ENCODE measurements at places on chromosomes 2 and 18.

DNA sequence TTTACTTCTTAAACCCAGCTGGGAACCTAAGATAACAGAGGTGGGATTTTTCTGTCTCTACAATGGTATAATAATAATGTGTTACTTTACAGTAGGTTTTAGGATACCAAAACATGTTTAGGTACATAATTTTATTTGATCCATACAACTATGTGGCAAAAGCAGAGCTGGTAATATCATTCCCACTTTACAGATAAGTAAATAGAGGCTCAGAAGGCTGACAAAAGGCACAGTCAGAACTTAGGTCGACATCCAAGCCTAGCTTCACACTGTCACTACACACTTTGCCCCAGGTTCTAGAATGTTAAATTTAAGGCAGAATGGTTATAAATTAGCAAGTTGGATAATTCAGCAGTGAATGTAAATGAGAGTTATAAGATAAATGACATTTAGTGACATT lies 189.6 kb upstream of the PARD3B start:
- DNase-seq, result no peak

DNA sequence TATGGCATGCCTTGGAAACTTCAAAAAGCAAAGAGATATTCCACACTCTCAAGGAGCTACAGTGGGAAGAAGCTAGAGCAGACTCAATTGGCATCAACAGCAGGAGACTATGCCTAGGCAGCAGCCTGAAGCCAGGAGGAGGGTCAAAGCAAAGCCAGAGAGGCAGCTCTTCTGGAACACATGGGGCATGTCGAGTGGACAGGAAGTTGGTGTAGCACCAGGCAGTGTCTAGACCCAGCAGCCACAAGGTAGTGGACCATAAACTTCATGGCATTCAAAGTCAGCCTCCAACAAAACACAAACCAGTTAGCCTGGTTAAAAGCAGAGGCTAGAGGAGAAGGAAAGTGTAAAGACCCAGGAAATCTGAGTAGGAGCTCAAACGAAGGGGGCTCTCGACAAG lies 311.2 kb upstream of the PKDCC start:
- no peak for DNase-seq

DNA sequence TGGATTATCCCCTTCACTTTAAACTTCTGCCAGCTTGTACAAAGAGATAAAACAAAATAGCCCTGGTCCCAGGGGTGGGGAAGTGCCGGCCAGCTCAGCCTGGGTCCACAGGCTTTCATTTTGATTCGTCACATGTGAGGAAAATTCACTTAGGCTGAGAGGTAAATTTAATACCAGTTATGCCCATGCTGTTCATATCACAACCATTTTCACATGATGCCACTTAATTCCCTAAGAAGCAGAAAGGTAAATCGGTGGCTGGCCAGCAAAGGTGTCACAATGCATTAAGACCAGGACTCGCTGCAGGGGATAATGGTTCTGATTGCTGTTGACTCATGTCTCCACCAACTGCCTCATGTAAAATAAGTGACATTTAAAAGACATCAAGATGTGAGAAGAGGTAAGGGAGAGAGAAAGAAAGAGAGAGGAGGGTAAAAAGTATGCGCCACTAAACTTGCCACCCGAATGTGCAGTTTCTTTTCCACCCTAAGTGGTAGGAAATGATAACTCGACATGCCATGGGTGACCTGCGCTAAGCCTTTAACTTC lies 261.0 kb upstream of the SIX3 start:
- no peak for DNase-seq

- no peak for DNase-seq
Observed at GRCh38 chr18:23356915-23357601, 96.0 kb upstream of the RIOK3 start.

DNA sequence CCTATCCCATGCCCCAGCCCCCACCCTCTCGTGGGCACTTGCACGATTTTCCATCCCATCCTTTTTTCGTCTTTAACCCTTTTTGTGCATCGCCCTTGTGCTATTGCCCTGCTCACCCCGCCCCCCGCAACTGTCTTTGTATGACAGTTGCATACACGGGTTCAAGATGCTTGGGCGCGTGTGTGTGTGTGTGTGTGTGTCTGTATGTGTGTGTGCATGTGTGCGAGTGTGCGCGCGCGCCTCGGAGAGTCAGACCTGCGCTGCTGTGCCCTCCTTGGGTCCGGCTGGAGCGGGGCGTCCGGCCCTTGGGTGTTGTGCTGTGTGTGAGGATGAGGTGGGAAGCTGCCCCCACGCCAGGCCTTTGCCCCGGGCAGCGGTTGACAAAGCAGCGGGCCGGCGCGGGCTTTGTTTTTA lies 230.7 kb downstream of the HAUS1 start:
- DNase-seq, result peak; percentile 59

DNA sequence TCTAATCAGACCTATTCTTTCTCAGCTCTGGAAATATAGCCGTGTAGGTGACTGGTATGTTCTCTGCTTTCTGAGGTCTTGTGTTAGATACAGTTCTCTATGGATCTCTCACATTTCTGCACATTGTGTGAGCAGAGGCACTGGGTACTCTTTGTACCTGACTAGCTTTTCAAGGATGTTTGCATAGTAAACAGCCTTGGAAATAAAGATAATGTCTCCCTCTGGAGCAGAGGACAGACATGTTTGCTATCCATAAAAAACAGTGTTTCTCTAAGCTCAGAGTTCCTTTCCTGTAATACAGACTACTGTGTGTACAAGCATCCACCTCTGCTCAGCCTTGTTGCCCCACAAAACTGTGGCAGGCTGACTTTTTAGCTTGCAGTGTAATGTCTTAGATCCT lies 279.2 kb downstream of the CTNNA2 start:
- DNase-seq, result no peak

GRCh38 chr2:95025406-95026319 lies at the start of gene MAL:
TSS of gene MAL (plus strand) at chr2:95025708. CDS start at chr2:95025793, 85 bp downstream.
- DNase-seq, result no peak

DNA sequence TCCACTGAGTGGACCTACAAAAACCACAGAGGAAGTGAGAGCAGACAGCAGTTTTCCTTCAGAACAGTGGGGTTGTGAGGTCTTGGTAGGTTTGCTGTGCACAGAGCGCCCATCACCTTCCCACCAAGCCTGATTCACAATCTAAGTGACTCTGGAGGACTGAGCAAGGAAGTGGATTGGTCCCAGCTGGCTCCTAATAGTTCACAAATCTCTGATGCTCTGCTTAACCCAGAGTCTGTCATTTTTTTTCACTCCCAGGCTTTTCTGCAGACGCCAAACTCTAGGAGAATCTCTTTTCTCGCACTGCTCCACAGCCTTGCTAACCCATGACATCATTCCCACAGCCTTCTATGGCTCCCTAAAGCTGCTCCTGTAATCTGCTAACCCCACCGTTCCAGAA lies 280.4 kb downstream of the C1D start:
- DNase-seq, result no peak

GRCh38 chr18:78242806-78243205 lies 736.8 kb upstream of the SALL3 start:
- no peak for DNase-seq

DNA sequence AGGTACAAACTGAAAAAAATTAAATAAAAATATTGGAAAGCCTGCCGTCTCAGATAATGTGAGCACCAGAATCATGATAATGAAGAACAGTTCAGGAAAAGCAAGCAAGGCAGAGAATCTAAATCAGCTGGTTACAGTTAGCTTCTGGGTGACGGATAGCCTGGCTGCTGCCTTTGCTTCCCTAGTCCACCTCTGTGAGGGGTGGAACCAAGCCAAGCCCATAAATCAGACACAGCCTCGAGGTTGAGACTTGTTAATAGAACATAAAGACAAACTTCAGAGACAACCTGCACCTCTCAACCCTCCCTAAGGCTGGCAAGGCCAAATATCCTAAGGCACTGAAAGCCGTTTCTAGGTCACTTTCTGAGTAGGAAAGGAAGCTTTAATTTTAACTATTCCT lies 334.7 kb upstream of the SLC39A10 start:
- DNase-seq, result no peak

GRCh38 chr2:80073134-80073561 lies 231.4 kb downstream of the LRRTM1 start:
- peak; percentile 46 for DNase-seq

DNA sequence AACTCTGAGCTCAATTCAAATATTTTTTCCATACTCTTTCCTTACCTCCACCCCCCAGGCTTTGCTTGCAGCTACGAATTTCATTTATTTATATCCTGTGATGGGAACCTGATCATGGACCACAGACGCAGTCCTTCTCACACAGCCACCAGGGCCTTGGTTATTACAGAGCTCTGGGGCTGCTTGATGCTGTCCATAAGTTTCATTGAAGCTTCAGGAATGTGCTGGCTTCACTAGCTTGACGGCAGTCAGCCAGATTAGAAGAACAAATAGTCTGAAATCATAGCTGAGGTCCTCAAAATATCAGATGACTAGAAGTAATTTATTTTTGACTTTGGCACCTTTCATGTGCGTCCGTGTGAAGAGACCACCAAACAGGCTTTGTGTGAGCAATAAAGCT lies 104.9 kb downstream of the VWA3B start:
- no peak for DNase-seq

DNA sequence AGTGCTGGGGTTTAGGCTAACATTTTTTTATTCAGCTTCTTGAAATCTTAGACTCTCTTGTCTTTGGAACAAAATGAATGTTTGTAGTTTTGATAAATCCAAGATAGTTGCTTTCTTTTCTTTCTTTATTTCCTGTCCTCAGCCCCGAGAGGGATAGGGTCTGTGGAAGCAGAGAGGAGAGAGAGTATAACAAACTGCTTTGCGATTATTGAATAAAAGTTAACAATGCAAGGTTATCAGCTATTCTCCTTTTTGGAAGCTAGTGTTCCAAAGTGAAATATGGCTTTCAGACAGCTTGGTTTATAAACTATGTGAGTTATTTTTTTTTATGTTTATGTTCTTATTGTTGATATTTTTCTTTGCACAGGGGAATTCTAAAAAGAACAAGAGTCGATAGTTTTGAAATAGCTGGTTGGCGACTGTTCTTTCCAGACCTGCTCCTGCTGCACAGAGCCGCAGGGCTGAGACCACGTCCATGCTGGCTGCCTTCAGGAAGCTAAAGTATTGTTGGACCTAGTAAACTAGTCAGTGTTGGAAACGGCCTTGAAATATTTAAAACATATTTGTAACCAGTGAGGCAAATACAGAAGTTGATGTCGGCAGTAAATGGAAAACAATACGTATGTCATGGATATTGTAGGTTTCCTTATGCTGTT lies 15.5 kb upstream of the STON1 start:
- DNase-seq, result no peak

DNA sequence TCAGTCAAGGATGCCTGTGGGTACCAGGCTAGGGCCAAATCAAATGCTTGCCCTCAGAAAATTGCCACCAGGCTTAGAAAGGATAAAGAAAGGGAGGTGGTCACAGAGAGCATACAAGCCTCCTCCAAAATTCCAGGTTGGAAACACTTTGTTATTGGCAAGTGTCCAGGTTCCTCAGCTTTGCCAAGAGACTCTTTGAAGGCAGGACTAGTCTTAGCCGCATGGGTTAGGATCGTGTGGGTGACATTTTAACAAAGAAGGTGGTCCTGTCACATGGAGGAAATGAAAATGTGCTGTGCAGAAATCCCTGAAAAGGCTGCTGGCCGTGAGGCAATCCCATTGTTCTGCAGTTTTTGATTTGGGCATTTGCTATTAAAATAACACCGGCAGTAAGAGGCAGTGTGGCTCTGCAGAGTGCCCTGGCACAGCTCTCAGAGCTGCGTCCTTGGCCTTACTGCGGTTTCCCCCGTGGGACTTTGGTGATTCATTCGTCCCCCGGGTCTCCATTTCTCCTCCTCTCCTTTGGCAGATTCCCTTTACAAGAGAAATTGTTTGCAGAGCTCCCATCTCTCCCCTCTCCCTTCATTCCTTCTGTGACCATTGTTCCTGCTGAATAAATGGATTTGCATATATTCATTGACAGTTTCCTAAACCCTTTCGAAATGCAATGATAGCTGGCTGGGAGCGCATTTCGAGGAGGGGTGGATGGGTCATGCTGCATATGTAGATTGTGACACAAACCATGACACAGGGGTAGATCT lies 187.3 kb downstream of the VAPA start:
- no peak for DNase-seq

GRCh38 chr2:204359076-204359475 lies 186.2 kb upstream of the PARD3B start:
- no peak for DNase-seq

DNA sequence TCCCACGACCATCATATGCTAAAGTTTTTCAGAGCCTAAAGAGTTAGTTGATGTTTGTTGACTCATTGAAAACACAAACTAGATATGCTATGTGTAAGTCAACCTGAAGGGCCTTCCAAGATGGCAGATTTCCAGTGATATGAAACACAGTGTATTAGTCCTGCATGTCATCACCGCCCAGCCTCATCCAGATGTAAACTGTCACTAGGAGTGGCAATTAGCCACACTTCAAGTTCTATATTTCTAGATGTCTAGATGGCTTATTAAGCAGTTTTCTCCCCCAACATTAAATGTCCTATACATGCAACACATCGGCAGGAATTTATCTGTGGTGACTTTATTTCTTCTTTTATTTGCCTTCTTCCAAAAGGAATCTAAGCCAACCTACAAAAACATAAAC lies 444.1 kb upstream of the SMIM21 start:
- DNase-seq, result no peak

GRCh38 chr18:36688020-36688965 lies 140.5 kb downstream of the TPGS2 start:
- peak; percentile 33 for DNase-seq

- no peak for DNase-seq
Observed at GRCh38 chr2:43518181-43518580, 77.7 kb downstream of the THADA start.

- DNase-seq, result no peak
Observed at GRCh38 chr2:128416109-128416785, 97.6 kb upstream of the HS6ST1 start.

GRCh38 chr2:103792042-103792441 lies 1030.2 kb downstream of the TMEM182 start:
- DNase-seq, result no peak

- DNase-seq, result no peak
Observed at GRCh38 chr18:49479381-49480137, 7.5 kb downstream of the C18orf32 start.

GRCh38 chr2:28334527-28334894 lies 58.1 kb upstream of the FOSL2 start:
- peak; percentile 65 for DNase-seq
